Activated CD8-positive, alpha-beta memory T cell treated with anti-CD3 and anti-CD28 coated beads for 48 hours (primary cell): ENCODE measurements at places on chromosomes 7 and 10.
A peak's percentile ranks its signal among the peaks of the same experiment; 100 is the strongest.

GRCh38 chr10:120436439-120437112 lies 20.5 kb upstream of the PLPP4 start:
- DNase-seq = no peak

DNA sequence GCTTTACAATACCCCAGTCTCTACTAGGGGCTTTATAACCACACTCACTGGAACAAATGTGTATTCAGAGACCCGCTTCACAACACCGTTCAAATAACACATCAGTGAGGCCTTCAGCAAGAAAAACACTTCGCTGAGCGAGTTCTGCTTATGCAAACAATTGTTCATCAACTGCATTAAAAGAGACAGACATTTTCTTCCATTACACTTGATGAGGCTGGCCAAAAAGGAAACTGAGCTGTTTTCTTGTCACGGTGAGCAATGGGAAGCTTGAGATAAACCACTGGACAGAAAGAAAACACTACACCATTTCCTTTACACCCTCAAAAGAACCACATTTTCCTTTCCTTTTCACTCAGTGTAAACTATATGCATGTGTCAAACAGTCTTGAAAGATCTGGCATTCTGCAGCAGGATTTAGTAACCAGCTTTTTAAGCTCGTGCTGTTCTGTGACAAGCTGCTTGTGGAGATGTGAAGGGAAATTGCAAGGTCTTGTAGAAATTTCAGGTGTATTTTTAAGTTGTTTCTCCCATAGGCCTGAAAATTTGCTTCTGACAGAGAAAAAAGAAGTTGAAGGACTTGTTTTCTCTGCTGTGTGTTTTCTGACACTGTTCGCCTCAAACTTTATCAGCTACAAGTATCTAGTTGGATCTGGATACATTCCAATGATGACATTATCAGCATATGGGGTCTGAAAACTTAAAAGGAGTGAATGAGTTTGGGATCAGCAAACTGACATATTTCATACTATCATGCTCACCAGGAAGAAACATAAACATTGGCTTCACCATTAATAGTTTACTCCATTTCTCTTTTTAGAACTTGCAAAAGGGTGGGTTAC lies 693.1 kb downstream of the PARD3 start:
- DNase-seq = no peak

GRCh38 chr7:159024280-159024951 lies 120.3 kb downstream of the VIPR2 start:
- no peak for DNase-seq

DNA sequence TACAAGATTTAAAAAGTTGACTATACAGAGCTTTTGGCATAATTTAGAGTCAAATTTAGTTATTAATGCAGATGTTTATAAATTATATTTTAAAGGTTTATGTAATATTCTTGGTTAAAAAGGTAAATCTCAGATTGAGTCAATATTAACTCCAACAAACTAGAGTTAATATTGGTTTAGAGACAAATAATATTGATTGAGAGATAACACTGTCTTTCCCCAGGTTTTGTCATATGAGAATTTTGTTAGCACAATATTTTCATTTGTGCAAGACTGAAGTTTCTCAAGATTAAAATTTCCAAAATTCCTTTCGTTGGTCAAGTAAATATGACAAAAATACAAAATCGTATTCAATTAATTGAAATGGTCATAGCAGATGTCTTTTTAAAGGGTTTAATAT lies 12.9 kb upstream of the AKR1D1 start:
- no peak for DNase-seq

DNA sequence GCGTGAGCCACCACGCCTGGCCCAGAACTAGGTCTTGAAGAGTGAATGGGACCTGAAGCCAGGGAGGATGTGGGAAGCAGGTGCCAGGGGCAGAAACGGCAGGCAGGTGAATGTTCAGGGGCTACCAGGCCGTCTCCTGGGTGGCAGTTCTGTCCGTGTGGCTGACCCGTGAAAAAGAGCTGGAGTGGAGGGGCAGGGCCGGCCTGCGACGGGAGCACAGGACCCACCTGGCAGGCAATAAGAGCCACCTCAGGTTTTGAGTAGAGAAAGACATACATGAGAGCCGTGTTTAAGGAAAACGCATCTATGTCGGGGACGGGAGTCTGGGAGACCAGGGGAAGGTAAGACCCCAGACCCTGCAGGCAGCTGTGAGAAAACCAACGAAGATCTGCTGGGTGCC lies 70.7 kb upstream of the ATP6V0A4 start:
- DNase-seq = no peak

GRCh38 chr7:69599286-69599954 lies 1.1 kb downstream of the AUTS2 start:
- DNase-seq = no peak

- no peak for DNase-seq
These were observed 412.2 kb upstream of the SORCS1 start for GRCh38 chr10:107576746-107577145.

DNA sequence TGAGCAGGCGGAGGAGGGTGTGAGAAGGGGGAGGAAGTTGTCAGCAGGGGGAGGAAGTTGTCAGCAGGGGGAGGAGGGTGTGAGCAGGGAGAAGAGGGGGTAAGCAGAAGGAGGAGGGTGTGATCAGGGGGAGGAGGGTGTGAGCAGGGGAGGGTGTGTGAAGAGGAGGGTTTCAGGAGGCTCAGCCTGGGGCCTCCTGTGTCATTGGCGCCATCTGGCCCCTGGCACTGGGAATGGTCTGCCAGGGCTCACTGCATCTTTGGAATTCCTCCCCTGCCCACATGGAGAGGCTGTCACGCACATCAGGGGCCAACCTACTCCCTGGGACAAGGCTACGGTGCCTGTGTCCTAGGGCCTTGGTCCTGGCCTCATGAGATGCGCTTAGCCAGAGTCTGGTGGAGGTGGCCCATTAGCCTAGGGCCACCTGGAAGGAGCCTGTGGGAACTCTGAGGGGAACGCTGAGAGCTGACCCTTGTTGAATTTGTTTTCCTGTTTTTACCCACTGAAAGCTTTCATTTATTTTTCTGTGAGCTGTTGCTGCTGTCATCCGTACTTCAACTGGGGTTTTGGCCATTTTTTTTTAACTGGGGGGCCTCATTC lies 18.0 kb downstream of the CAMK2B start:
- DNase-seq = no peak

GRCh38 chr10:15370856-15371701 lies at the start of gene FAM171A1:
Gene FAM171A1 (minus strand): TSS chr10:15371289. CDS start chr10:15371052, 237 bp downstream.
- DNase-seq = peak; percentile 23

DNA sequence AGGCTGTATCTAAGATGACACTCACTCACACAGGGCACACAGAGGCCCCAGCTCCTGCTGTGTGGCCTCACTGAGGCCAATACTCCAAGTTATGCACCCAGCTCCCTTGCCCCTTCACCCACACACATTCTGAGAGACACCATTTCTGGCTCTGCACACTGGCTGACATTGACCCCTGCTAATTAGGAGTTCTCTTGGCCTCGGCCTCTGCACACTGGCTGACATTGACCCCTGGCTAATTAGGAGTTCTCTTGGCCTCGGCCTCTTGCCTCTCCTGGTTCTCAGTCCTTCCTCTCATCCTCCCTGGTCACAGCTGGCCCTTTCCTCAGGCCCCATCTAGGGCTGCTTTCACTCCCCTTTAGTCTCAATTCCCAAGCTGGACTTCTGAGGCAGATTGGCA lies 97.3 kb downstream of the GRID1 start:
- DNase-seq = no peak

- DNase-seq = no peak
These were observed 161.1 kb downstream of the CCDC71L start for GRCh38 chr7:106499897-106500296.

- no peak for DNase-seq
These were observed 410.0 kb downstream of the HTR7 start for GRCh38 chr10:90447831-90448230.

- no peak for DNase-seq
These were observed 38.4 kb downstream of the PLPP4 start for GRCh38 chr10:120495226-120496009.

GRCh38 chr10:630581-631073 lies 58.8 kb downstream of the DIP2C start:
- no peak for DNase-seq

GRCh38 chr10:117694190-117694589 lies 151.6 kb downstream of the EMX2 start:
- no peak for DNase-seq

DNA sequence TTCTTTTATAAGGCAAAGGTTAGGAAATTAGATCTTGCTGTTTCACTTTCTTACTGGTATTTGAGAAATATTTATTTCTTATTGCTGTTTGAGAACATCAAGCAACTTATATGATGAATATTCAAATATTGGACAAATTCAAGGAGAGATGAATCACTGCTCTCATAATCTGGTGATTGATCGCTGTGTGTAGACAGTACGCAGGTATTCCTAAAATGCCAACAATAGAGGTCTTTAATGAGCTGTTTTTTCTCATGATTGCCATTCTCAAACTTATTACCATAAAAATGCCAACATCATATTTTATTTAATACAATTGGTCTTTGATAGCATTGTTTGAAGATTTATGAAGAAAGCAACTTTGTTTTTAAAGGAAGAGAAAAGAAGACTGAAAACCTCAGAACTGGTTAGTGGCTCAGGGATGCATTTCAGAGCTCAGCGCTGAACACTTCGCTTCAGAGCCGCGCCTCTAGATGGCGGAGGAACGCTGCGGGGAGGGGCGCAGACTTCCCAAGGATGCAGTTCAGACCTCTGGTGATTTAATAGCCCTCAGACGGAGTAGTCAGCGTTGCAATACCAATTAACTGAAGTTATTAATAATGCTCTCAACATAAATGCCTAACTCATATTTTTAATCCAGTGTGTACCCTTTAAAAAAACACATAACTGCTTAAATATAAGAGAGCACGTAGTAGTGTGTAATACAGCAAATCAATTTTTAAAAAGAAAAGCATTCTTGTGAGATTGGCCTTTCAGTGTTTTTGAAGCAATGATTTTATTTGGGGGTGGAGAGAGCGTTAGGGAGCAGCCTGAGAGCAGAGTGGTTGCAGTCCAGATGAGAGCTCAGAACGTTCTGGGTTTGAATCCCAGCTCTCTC lies 38.5 kb upstream of the STEAP4 start:
- DNase-seq = no peak

DNA sequence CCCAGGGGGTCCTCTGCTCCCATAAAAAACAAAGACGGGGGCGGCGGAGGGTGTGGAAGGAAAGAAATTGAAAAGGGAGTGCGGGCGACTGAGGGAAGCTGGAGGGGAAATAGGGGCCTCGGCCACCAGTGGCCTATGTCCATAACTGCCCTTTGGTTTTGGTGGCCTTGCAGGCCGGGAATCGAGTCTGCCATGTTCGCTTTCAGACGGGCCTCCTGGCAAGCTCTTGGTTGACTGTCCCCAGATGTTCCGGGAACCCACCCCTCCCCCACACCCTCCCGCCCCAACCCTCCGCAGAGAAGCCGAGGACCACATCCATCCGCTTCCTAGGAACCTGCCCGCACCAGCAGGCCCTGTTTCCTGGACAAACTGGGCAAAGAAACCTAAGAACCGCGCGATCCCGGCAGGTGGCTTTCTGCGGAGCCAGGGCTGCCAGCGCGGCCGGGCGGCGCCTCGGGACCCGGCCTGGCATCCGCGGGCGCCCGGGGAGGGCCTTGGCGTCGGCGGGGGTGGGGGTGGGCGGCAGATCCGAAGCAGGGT lies 20.0 kb upstream of the GATA3 start:
- DNase-seq = no peak

DNA sequence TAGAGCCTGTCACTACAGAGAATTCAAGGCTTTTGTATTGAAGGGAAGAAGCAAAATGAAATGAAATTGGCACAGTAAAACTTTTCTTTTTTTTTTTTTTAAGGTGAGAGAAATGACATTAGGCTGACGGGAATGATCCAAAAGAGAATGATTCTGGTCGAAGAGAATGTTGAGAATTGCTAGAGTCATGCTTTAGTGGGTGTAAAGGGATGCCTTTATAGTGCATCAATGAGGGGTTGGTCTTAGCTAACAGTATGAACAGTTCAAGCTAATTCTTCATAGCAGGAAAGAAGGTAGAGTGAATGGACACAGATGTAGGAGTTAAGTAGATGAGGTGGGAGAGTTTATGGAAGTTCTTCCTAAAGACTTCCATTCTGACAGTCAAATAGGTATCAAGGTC lies 32.3 kb upstream of the LSM8 start:
- no peak for DNase-seq

DNA sequence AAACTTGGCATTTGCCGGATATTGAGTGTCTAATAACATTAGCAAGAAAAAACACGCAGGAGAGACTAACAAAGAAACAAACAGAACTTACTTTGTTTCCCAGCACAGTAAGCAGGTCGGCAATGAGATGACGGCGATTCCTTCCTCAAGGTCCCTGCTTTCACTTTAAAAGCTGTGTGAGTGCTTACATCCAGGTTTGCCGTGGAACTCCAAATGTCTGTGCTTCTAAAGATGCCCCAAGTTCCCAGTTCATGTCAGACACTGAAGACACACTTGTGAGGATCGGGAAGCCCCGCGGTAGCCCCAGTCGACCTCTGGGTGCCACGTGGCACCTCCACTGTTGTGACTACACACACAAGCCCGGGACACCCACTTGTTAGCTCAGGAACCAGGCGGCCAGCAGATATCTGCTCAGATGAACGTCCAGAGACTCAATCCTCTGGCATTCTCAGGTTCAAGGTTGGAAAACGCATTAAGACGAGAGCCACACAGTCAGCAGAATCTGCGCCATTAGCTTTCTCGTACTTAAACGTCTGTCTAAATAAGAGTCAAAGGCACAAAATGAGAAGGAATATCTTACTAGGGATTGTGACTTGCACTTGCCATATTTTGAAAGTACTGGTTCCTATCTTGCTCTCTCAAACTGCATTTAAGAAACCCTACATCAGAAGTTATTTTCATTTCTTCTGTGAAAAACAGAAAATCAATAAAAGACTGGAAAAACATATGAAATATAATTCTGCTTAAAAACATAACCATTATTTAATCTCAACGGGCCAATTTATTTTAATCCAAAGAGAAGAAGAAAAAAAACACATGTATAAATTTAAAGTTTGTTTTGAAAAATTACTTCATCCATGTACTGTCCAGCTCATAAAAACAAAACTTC lies 207.6 kb upstream of the KLF14 start:
- no peak for DNase-seq
